ENCODE measurements at places on chromosomes 12 and 14.
A peak's percentile ranks its signal among the peaks of the same experiment; 100 is the strongest.

DNA sequence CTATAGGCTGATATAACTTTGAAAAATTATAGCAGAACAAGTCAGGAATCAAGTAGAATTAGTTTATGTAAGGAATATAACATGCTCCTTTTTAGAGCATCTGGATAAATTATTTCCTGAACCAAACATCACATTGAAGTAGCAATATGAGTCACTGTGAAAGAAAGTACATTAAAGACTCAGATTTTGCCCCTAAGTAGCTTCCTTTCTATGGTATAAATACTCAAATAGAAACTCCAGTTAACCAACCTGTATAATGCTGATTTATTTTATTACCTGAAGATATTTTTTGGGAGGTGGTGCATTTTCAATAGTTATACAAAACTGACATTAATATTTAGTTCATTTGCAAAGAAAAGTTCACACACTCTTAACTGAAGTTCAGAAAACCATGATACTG is 312.1 kb downstream of the ITPR2 start:
- DNase-seq: no peak

DNA sequence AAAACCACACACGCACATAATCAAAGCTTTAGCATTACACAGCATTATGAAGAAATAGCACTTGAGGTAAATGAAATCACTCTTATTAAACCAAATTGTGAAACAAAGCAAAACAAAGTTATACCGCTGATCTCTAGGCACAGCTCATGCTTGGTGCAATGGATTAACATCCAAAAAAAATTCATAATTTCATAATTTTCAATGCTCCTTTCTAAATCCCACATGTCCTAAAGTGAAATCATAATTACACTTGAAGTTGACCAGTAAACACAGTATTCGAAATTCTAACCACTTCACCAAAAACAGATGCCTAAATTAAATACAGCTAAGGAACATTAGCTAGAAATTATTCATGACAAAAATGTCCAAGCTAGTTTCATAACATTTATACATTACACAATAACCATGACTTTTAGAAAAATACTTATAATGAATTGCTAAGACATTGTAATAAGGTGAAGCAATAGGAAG is 1.5 kb downstream of the MLH3 start:
- DNase-seq: peak; percentile 80

- DNase-seq: no peak
Observed at GRCh38 chr14:89924268-89924667, 30.3 kb downstream of the EFCAB11 start.

- DNase-seq: no peak
Observed at GRCh38 chr14:95294834-95295599, 24.7 kb downstream of the CLMN start.

DNA sequence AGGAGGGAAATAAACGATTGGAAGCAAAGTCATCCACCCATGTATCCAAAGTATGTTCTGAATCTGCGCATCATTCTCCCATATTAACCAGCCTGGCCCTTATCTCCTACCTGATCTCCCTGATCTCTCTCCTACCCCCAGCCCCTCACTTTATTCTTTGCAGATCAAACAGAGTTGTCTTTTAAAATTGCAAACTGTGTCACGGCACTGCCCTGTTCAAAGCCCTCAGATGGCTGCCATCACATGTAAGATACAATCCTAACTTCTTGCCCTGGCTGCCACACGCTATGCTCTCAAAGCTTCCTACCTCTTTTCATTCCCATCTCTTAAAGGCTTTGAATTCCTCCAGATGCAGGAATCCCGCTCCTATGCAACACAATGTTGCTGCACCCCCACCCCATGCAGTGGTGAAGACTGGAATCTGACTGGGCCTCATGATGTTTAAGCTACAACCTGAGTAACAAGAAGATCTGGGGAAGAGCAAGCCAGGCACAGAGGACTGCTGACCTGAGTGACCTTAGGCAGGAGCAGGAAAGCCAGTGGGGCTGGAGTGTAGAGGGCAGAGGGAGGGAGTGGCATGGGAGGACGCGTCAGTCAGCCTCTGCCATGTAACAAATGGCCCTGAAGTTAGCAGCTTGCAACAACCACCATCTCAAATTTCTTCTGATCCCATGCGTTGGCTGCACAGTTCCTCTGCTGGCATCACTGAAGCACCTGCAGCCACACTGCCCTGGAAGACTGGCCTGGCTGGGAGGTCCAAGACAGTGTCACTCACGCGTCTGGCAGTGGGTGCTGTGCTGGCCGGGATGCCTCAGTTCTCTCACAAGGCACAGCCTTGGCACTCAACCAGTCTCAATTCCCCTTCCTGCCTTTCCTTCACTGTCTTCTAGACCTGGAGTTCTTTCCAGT is 382.8 kb downstream of the BCL11B start:
- no peak for DNase-seq

DNA sequence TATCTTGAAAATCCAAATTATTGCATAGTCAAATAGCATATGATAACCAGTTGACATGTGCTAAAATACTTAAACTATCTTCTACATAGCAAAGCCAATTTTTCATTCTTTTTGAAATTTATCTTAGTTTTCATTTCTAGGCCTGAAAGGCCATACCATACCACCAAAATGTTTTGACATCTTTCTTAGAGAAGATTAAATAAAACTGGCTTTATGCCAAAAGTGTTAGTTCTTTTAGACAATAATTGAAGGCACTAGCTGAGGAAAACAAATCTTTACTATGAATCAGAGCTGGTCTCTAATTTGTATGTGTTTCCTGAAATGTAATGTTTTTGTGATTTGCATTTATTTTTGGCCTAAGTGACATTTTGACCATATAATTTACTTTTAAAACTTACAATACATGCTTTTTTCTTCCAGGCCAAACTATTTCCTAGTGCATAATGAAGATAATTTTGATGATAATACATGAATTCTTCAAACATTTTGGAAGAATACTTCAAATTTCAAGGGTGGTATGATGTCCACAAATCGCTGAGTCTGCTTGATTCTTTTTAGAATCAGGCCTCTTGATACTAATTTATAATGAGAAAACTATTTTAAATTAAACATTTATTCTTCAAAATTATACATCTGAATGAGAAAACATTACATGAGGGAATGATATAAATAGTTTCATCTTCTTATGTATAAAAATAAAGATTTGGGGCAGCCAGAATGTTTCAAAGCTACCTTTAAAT is 6.5 kb upstream of the KCNMB4 start:
- DNase-seq: no peak

- DNase-seq: no peak
Observed at GRCh38 chr12:69345742-69346141, 2.4 kb upstream of the LYZ start.

GRCh38 chr14:35847636-35848035 is 21.5 kb downstream of the BRMS1L start:
- no peak for DNase-seq

DNA sequence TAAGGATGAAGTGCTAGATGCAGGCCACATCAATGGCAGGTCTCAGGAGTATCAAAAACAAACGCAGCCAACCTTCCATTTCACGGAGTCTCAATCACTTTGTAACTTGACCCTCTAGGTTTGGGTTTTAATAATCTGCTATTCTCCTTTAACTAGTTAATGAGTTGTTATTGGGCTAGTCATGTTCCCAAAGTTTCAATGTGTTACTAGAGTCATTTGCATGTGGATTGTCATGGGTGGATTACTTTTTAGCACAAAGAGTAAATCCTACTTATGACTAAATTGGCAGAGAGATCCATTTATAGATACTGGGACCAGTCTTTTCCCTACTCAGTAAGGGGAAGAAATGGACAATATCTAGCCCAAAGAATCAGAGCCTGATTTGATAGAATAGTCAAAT is 151.0 kb downstream of the BCAT1 start:
- DNase-seq: no peak

GRCh38 chr12:92968176-92968813 is 39.2 kb upstream of the EEA1 start:
- no peak for DNase-seq

- no peak for DNase-seq
Observed at GRCh38 chr14:97866664-97867063, 1069.5 kb downstream of the VRK1 start.

DNA sequence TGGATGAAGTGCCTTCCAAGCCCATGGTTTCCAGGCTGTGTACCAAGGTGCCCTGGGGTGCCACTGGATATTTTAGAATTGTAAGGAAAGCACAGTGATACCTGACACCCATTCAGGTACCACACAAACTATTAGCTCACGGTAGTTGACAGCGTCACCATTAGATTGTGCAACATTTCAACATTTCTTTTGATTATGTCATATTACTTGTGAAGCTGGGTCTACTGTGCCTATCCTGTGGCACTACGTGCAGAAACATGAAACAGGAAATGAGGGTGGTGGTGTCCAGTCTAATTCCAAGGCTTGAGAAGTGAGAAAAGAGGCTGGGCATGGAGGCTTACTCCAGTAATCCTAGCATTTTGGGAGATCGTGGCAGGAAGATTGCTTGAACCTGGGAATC is 75.5 kb upstream of the CPM start:
- DNase-seq: peak; percentile 33
